ENCODE measurements at places on chromosomes 4 and X. TPM values are rescaled to one million over a fixed set of nuclear protein-coding genes. Genes with fewer than 3 reads are reported as not detected.

Gene GPR82
- not detected for total RNA-seq

Gene ABCG2
- total RNA-seq = 0.56 TPM

Gene BEX5
- total RNA-seq = 0.71 TPM

Gene DRP2
- total RNA-seq = 0.28 TPM

Gene RAB33A
- 20.6 TPM for total RNA-seq
